ENCODE measurements at places on chromosomes 2 and 18.

GRCh38 chr2:9837451-9837850 lies 5.8 kb upstream of the TAF1B start:
- no peak for DNase-seq

GRCh38 chr2:223696719-223697118 lies 94.6 kb upstream of the SCG2 start:
- DNase-seq = no peak

DNA sequence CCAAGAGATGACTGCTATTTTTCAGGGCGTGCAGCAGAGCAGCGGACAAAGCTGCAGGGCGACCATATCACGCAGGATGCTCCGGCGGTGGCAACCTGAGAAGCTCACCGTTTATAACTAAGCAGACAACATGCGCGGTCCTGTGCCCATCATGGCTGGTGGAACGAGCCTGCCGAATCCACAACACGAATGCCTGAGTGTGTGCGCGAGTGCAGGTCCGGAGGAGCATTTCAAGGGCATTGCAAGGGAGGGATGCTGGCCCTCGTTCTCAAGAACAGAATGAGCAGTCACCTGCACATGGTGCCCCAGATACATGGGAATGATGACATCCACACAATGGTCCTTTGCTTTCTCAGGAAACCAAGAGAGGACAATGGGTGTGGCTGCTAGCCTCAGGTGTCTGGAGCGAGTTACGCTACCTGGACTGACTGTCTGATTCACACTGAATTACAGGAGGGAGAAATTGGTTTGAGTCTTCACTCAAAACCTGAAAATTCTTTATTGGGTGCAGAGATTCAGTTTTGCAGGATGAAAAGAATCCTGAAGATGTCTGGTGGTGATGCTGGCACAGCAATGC lies 39.8 kb downstream of the TBC1D8 start:
- no peak for DNase-seq

DNA sequence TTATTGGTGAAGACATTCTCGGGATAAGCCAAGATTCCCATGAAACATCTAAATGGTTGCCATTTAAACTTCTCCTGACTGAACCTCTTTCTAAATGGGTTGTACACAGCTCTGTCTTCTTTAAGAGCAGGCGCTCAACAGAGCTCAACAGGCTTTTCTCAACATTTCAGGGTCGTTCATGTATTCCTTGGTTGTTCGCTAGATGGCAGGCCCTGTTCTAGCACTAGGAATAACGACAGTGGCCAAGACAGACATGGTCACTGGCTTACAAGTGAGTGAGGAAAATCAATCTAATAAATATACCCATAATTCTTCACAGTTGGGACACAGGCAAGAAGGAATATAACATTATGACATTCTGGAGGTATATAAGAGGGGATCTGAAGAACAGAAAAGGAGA lies 154.5 kb downstream of the SMAD2 start:
- DNase-seq = no peak

- DNase-seq = no peak
Measured at GRCh38 chr18:13452871-13453680, 234.5 kb downstream of the LDLRAD4 start.

- DNase-seq = no peak
Measured at GRCh38 chr18:43234889-43235288, 42.4 kb downstream of the SYT4 start.

DNA sequence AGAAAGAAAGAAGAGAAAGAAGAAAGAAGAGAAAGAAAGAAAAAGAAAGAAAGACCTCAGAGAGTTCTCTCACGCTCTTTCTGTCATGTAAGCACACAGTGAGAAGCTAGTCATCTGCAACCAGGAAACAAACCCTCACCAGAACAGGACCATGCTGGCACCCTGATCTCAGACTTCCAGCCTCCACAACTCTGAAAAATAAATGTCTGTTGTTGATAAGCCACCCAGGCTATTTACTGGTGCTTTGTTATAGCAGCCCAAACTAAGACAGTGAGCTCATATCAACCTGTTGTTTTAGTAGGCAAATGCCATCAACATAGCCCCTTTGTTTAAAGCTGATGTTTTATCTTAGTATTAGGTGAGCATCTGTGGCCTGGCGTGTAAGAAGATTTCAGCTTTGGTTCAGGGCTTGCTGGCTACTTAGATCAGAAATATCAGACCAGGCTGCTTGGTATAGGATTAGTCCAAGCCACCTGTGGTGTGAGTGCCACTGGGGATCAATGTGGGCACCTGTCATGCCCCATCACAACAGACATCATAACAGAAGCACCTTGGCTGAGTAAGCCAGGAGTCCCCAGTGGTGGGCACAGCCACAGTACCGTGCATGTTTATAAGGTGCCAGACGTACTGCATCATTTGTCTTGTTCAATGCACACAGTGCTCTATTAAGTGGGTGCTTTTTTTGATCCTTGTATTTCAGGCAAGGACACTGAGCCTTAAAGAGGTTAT lies 94.4 kb downstream of the LBH start:
- no peak for DNase-seq

All from activated CD4-positive, alpha-beta T cell treated with anti-CD3 and anti-CD28 coated beads for 24 hours (primary cell).